ENCODE measurements at places on chromosomes 3 and 15. TPM values are rescaled to one million over a fixed set of nuclear protein-coding genes. Genes with fewer than 3 reads are reported as not detected.

RPP25 gene
- 10.0 TPM for total RNA-seq

DNA sequence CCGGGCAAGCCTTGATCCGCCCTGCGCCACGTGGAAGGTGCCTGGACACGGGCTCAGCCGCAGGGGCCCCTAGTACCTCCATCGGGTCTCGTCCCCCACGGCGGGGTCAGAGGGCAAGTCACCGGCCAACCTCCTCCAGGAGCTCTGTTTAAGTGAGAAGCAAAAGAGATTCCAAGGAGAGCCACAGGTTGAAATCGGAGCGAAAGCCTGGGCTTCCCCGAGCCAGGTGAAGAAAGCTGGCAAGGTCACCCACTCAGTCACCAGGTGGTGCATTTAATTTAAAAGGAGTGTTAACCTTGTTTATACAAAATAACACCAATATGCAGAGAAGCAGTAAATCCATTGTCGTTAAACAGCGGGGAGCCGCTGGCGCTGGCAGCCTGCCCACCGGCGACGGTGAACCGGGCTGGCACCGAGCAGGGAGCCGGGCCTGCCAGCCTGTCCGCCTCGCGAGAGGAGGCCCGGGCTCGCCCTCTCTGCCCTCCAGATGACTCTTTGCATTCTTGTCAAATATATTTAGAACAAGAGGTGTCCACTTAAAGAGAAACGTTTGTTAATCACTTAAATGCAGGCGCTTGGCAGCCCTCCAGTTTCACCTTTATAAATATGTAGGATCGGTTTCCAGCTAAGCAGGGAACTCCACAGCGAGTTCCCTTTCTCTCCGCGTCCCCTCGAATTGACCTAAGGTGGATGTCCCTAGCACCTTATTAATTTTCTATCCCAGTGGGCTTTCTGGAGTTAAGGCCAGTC lies 277.3 kb upstream of the NR2F2 start:
- DNase-seq: no peak

DNA sequence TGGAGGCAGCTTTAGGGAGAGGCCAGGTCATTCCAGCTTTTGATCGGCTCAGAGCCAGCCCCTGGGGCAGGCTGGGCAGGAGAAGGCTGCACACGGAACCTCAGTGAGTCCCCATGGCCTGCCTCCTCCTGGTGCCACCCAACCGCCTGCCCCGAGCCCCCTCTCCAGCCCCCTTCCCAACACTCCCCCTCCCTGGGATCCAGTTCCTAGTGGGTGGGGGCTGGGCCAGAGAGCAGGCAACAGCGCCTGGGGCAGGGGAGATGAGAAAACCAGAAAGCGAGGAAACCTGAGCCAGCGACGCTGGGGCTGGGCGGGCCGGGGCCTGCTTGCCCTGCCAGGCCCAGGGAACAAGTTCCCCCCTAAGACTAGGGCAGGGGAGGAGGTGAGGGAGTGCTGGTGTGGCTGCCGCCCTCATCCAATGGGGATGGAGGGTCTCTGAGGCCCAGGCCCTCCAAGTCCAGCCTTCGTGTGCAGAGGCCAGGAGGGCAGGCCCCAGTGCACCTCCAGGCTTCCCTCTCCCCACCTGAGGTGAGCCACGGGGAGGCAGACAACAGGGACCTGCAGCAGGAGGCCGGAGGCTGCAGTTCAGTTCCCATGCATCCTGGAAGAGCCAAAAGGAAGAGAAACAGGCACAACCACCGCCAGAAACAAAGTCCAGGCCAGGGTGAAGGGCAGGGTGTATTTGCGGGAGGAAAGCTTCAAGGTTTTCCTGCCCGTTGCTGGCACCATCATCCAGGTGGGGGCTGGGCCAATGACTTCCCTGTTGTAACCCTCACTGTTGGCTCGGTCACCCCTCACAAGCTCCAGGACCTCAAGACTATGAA lies 4.0 kb upstream of the SEMA3F start:
- DNase-seq: no peak

- no peak for DNase-seq
Measured at GRCh38 chr3:100898681-100899080, 94.5 kb downstream of the ABI3BP start.

GRCh38 chr3:192915722-192916121 lies 1.9 kb downstream of the MB21D2 start:
- no peak for DNase-seq

Measured in activated naive CD8-positive, alpha-beta T cell treated with anti-CD3 and anti-CD28 coated beads for 36 hours (primary cell).